Stimulated activated memory B cell treated with anti-CD40 and anti-IgM and Interleukin-4, amounts not matched to agents 10 μg/mL and 1 μg/mL and 100 μg/mL, for 72 hours (primary cell): ENCODE measurements at places on chromosomes 1 and 21.

DNA sequence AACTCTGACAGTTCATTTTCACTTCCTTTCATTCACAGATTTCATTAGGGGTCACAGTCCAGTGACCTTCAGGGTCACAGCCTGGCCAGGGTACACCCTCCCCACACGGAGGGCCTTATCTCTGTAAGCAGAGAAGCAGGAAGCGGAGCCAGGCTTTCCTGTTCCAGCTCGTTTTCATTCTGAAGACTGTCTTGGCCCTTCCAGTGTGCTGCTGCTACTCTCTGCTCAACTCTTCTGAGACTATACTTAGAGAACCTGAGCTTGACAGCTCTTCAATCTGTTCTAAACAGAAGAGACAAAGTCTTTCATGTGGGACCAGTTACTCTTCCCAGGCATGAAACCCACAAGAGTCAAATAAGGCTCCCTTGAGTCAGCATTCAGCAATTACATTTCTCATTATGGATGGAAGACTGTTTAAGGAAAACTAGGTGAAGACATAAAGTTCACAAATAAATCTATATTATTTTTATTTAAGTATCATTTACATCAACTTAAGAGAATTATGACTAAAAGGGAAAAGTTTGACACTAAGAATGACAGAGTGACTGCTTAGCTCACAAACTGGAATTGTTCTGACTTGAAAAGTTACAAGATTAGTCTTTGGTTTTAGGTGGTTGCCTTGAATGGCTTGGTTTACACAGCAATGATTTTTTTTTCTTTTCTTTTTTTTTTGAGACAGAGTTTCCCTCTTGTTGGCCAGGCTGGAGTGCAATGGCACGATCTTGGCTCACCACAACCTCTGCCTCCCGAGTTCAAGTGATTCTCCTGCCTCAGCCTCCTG, 4.8 kb upstream of the TDRD10 start:
- peaks cover 19% of the 10 kb centered on the region for H3K27me3 ChIP-seq
- H3K4me1 ChIP-seq = peaks cover 39% of the 10 kb centered on the region
- H3K4me3 ChIP-seq = no peak overlapping the region
- peak overlapping the region; percentile 22 for H3K27ac ChIP-seq
- peak; percentile 62 for ATAC-seq

- H3K36me3 ChIP-seq = no peaks in the 10 kb centered on the region
- no peak within 1 kb of the TSS for H3K4me3 ChIP-seq
Observed at GRCh38 chr1:233613252-233614172, at the start of gene KCNK1. Gene KCNK1 (plus strand): TSS chr1:233614106. CDS start chr1:233614172, 66 bp downstream.

GRCh38 chr1:19557609-19558051, 72.3 kb upstream of the CAPZB start:
- peaks cover 10% of the 10 kb centered on the region for H3K27me3 ChIP-seq
- no peaks in the 10 kb centered on the region for H3K36me3 ChIP-seq
- no peak overlapping the region for H3K27ac ChIP-seq
- H3K4me1 ChIP-seq = peaks cover 6% of the 10 kb centered on the region
- ATAC-seq = no peak
- H3K4me3 ChIP-seq = no peak overlapping the region

DNA sequence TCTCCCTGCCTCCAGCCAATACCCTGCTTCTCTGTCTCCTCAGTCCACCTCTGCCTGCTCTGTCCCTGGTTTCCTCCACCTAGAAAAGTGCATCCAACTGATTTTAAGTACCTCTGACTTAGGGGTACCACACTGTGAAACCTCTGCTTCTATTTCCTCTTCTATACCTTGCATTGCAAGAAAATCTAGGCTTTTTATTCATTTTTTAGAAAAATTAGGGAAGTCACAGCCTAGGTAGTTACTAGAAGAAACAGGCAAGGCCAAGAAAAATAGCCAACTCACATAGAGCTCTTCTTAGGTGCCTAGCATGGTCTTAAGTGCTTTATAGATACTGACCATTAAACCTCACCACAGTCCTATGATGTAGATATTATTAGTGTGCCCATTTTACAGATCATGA, 39.1 kb downstream of the HIVEP3 start:
- no peak overlapping the region for H3K27ac ChIP-seq
- H3K36me3 ChIP-seq = no peaks in the 10 kb centered on the region
- H3K4me1 ChIP-seq = peaks cover 14% of the 10 kb centered on the region
- ATAC-seq = no peak
- no peak overlapping the region for H3K4me3 ChIP-seq
- no peaks in the 10 kb centered on the region for H3K27me3 ChIP-seq

DNA sequence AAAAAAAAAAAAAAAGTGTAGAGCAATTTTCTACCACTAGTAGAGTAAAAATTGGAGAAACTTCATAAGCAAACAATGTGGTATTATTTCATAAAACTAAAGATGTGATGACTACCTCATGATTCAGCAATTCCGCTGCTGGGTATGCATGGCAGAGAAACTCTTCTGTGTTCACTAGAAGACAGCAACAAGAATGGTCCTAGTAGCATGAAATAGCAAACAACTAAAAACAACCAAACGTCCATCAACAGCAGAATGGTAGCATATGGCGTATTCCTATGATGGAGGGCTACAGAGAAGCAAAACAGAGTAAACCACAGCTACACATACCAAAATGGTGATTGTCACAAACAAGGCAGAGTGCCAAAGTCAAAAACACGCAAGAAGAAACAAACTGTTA, 18.9 kb downstream of the HTR1D start:
- no peaks in the 10 kb centered on the region for H3K36me3 ChIP-seq
- peaks cover 7% of the 10 kb centered on the region for H3K4me1 ChIP-seq
- H3K27me3 ChIP-seq = peaks cover 12% of the 10 kb centered on the region
- no peak overlapping the region for H3K4me3 ChIP-seq
- no peak for ATAC-seq

DNA sequence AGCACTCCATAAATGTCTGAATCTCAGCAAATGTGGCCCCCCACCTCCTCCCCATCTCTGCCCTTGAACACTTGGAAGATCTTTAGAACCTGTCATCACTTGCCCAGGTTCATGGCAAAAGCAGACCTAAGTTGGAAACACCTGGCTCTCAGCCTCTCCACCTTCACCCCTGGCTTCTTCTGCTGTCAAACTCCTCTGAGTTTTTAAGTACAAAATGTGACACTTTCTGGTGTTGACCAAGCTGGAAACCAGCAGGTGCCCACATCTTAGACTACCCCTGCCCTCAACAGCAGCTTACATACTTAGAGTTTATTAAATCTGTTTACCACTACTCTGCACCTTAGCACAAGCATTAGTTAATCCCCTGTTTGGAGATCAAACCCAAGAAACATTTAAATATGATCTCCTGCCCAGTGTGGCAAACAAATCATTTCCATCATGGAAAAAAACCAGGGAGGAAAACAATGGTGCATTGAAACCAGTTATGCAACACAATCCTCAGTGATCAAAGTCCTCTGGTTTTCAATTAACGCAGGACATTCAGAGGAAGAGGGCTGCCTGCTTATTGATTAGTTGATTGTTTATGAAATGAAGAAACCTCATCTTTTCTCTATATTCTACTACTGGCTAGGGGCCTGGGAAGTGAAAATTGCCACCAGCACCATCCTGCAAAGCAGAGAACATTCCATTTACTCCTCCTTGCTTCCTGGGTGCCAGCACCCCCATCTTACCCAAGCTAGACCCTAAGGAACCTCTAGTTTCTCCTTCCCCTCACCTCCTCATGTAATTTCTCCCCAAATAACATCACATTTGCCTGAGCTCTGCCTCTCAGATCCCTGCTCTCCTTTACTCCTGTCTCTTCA, 139.4 kb upstream of the RAB4A start:
- peaks cover 6% of the 10 kb centered on the region for H3K36me3 ChIP-seq
- ATAC-seq = no peak
- peaks cover 14% of the 10 kb centered on the region for H3K4me1 ChIP-seq
- H3K27me3 ChIP-seq = peaks cover 37% of the 10 kb centered on the region
- no peak overlapping the region for H3K27ac ChIP-seq
- no peak overlapping the region for H3K4me3 ChIP-seq

DNA sequence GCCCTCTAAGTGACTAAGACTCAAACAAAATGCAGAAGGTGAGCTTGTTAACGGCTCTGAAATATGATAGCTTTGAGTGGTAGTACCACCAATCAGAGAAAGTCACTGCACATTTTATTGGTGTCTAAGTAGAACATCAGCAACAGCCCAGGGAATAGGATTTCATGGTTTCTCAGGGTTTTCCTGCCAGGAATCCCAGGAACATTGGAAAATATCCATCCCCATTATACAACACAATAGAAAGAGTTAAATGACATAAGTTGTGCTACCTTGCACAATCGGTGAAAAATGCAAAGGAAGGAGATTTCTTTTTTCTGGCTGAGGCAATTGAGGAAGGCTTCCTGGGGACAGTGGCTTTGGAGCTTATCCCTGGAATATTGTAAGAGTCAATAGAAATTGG, 283.1 kb downstream of the HLX start:
- ATAC-seq = no peak
- H3K27me3 ChIP-seq = no peaks in the 10 kb centered on the region
- no peaks in the 10 kb centered on the region for H3K36me3 ChIP-seq
- peak overlapping the region; percentile 52 for H3K27ac ChIP-seq
- H3K4me3 ChIP-seq = no peak overlapping the region
- peaks cover 53% of the 10 kb centered on the region for H3K4me1 ChIP-seq

GRCh38 chr21:44285138-44285992, at the start of gene AIRE:
Gene AIRE (plus strand): TSS chr21:44285876. CDS start chr21:44286007, 131 bp downstream.
- no peak for ATAC-seq
- H3K4me1 ChIP-seq = peaks cover 20% of the 10 kb centered on the region
- H3K27me3 ChIP-seq = peaks cover 42% of the 10 kb centered on the region
